Colonic mucosa (tissue), 4 donors: ENCODE measurements at places on chromosomes 4 and X. TPM values are rescaled to one million over a fixed set of nuclear protein-coding genes. Genes with fewer than 3 reads are reported as not detected.

SLC6A14 gene
- 1.8 TPM for total RNA-seq

SRPX2 gene
- total RNA-seq: 5.8 TPM

RNF175 gene
- total RNA-seq: 0.37 TPM

MAGEA12 gene
- not detected for total RNA-seq

FAM149A gene
- 13.8 TPM for total RNA-seq

ARSD gene
- 75.9 TPM for total RNA-seq
